ENCODE measurements at places on chromosomes 16 and 17.

DNA sequence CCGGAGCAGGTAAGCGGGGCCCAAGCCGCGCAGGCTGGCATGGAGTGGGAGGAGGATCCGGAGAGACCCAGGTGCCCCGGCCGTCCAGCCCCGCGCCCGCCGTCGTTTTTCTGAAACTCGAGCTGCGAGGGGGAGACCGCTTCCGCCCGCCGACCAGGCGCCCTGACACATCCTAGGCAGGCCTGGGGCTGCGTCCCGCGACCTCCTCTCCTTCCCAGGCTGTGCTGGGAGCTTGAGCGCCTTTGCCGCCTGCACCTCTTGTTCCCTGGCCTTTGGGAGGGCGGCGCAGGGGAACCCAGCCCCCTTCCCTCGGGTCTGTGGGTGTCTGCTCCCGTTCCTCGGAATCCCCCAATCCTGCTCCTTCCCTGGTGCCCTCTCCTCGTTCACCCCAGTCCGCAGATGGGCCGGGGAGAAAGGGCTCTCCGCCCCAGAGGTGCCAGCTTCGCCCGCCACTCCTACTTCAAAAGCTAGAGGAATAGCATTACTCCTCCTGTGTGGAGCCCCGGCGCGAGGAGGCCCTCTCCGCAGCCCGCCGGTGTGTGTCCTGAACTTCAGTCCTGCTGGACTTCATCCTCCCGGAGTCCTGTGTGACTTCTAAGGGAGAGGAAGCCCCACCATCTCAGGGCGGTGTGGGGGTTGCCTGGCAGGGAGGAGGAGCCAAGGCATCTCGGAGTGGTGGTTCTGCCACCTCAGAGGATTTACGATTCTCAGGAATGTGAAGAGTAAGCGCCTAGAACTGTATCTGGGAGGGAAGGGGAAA lies 1.0 kb downstream of the NHERF1 start:
- peak; percentile 56 for DNase-seq

DNA sequence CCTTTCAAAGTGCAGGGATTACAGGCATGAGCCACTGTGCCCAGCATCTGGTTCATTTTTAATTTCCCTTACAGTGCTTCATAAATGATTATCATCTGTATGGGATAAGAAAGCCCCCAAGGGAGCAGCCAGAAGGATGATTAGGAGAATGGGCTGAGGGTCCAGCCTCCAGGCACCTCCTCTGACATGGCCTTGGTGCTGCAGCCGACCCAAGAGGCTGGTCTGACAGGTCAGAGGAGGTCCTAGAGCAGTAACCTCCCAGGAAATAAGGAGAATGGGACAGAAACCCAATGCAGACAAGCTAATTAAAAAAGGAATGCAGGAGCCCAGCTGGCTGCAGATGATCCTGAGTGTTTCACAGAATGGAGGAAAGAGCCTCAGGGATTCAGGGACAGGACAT lies 29.0 kb downstream of the MRC2 start:
- no peak for DNase-seq

GRCh38 chr17:78341559-78342448 lies 18.1 kb downstream of the SOCS3 start:
- DNase-seq, result no peak

GRCh38 chr16:12951976-12952375 lies 50.6 kb downstream of the SHISA9 start:
- DNase-seq, result peak; percentile 64

DNA sequence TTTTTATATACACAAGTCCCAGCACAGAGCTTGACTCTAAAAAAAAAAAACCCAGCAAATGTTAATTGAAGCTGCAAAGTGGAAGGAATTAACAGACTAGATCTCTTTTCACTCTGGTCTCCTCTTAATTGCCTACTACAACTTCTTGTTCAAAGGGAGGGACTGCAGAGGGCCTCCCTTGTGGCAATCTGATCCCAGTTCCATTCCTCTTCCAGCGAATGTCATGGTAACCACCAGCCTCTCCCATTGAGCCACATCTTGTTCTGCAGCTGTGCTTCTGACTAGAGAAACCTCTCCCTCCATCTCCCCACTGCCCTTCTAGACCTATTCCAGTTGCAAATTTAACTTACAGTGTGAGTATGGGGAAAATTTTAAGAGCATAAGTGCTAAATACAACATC lies 5.9 kb downstream of the SUPT6H start:
- no peak for DNase-seq

All from renal cortical epithelial cell (primary cell).